T-helper 2 cell (primary cell): ENCODE measurements at places on chromosomes 13 and 19.

DNA sequence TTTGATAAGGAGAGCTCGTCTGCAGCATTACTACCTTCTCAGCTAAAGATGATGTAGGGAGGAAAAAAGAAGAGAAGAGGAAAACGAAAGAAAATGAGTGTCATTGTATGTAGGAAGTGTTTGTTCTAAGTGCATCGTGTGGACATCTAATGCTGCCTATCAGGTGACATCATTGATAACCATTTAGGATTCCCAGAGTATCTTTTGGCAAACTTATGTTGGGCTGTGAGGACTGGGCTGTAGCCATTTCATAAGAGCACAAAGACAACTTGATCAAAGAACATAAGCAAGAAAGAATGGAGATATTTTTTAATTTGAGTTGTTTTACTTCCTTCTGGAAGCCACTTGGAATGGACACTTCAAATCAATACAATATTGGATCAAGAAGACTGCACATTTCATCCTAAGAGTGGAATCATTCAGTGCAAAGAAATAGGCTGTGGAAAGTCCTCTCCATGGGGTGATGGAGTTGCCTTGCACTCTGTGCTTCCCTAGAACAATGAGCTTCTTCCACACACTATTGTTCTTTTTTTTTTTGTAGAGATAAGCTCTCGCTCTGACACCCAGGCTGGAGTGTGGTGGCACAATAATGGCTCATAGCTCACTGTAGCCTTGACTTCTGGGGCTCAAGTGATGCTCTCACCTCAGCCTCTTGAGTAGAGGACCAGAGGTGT is 52.4 kb upstream of the UBL3 start:
- no peak for DNase-seq

DNA sequence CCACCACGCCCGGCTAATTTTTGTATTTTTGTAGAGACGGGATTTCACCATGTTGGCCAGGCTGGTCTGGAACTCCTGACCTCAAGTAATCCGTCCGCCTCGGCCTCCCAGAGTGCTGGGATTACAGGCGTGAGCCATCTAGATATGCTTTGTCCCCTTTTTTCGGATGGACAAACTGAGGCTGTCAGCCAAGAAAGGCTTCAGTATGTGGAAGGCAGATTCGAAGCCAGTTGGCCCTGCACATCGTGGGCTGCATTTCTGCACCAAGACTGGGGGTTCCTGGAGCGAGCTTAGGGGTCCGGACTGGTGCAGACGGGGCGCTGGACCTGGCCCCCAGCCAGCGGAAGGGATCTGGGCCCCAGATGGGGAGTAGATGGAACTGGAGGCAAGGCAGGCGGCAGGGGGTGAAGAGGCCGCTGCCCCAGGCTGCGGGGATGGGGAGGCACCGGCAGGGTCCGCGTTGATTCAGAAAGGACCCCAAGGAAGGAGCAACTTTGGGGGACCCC is 9.7 kb upstream of the JUND start:
- no peak for DNase-seq

GRCh38 chr13:41408121-41408520 is 49.2 kb upstream of the RGCC start:
- DNase-seq, result no peak

GRCh38 chr19:12513531-12514061 is 29.0 kb upstream of the ZNF709 start:
- DNase-seq, result no peak

DNA sequence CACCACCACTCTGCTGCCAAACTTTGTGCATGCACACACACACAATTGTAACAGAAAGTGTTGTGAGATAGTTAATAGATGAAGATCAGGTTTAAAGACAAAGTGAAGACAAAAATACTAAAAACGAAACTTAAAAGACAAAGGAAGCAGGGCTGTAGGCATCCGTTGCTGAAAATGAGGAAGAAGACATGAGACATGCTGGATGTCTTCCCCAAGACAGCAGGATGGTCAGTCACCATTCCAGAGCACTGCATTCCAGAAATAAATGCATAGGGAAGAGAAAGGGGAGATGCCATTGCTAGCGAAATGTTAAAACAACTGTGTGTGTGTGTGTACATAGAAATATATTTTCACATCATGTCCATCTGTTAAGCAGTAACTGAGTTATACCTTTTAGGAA is 520.1 kb downstream of the SUCLA2 start:
- no peak for DNase-seq
